ENCODE measurements at places on chromosomes 4 and X.

DNA sequence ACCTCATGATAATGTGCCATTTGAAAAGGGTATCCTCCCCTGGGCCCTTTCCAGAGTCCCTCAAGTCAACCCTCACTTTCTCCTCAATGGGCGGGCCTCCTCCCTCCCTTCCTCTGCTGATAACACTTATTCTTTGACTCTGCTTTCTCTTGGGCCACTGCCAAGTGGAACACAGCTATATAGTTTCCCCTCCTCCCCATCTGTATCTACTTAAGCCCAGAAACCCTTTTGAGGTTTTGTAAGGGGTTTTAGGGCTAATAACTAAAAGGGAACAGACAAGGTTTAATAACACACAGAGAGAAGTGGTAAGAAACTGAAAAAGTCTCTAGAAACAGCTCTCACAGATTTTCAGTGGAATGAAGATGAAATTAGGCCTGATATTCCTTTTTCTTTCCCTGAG is 116.7 kb downstream of the GPC3 start:
- DNase-seq = no peak

DNA sequence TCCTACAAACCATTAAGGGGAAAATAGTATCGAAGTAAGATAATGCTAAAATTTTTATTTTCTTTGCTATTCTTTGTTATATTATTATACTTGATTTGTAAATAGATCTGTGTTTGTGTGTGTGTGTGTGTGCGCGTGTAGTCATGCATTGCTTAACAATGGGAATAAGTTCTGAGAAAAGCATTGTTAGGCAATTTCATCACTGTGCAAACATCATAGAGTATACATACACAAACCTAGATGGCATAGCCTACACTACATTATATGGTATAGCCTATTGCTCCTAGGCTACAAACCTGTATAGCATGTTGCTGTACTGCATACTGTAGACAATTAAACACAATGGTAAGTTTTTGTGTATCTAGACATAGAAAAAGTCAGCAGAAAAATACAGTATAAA is 17.1 kb downstream of the MTTP start:
- DNase-seq = no peak

DNA sequence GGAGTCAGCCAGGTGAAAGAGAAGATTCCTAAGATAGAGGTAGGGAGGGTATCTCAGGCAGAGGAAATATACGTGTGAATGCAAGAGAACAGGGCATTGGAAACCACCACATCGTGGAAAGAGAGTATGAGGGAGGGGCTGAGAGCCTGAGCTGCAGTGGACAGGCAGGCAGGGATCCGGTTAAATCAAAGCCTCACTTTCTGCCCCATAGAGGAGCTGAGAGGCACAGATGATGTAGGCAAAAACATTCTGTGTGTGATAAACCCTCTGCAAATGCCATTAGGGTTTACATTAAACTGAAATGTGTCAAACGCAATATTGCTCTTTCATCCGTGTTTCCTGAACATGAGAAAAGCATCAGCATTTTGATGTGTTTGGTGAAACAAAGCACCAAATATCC is 298.1 kb upstream of the TAPT1 start:
- DNase-seq = no peak

DNA sequence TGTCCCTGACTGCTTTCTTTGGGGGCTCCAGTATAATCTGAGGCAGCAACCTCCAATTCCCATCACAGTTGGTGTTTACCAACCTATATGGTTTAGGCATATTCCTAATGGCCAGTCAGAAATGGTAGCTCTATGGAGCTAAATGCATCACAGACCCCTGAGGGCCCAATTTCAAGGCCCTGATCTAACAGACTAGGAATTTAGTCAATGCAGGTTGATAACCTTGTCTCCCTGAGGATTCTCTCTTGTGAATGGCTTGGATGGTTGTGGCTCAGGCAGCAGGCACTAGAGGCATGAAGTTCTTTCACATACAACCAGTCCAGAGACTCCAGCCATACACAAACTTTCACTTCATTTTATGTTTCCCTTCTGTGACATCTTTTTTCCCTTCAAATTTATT is 59.4 kb downstream of the TMPRSS11F start:
- no peak for DNase-seq

- no peak for DNase-seq
Measured at GRCh38 chr4:14337892-14338584, 664.2 kb upstream of the CPEB2 start.

DNA sequence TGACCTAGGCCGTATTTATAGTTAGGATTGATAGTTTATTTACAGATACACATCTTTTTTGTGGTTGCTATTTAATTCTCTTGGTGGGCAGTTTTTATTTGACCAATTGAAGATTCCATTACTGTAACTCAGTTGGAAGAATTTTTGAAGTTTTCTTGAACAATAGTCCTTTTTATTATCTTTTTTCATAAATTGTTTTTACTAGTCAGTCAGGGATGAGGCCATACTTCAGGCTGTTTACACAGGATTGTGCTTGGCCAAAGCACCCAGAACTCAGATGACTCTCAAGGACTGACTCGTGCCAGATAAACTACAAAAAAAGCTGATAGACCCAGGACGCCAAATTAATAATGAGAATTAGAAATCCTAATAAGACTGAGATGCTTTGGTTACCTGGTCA is 7.0 kb downstream of the HERC3 start:
- no peak for DNase-seq

GRCh38 chr4:101104312-101105052 is 242.8 kb downstream of the PPP3CA start:
- DNase-seq = no peak

- DNase-seq = no peak
Measured at GRCh38 chr4:77861495-77861894, 1.1 kb upstream of the MRPL1 start.

DNA sequence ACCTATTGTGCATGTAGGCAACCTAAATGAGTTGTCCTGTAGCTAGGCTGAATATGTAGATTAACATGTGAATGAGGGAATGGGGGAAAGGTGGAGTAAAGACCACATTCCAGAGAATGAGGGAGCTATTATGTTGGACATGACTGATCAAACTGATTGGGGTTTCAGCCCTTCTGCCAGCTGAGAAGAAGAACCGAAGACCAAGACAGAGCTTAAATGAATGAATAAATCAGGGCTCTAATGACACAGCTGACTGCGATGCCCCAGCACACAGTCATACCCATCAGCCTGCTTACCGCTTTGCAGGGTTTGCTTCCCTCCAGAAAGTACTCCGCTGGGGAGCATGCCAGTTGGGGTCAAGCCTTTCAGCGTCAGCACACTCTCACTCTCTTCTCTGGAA is 315.4 kb downstream of the PPP3CA start:
- no peak for DNase-seq

DNA sequence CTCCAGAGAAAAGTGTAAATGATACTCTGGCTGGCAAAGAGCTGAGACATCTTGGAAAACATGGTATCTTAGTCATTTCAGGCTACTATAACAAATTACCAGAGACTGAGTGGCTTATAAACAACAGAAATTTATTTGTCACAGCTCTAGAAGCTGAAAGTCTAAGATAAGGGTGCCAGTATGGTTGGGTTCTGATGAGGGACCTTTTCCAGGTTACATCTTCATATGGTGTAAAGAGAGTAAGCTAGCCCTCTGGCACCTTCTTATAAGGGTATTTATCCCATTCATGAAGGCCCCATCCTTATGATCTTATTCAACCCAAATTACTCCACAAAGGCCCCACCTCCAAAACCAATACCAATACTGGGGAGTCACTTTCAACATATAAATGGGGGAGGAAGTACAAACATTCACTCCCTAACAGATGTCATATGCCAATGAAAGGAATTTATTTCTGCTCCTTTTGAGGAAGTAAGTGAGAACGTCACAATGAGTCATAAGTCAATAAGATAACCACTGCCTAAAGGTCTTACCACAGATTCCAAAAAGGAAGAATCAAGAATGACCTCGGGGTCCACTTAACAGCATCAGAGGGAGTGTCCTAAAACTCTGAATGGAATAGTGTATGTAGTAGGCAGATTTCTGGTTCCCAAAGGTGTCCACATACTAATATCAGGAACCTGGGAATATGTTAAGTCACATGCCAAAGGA is 246.6 kb downstream of the OPHN1 start:
- DNase-seq = no peak

GRCh38 chrX:97167333-97167732 is 283.6 kb downstream of the RPA4 start:
- DNase-seq = no peak

DNA sequence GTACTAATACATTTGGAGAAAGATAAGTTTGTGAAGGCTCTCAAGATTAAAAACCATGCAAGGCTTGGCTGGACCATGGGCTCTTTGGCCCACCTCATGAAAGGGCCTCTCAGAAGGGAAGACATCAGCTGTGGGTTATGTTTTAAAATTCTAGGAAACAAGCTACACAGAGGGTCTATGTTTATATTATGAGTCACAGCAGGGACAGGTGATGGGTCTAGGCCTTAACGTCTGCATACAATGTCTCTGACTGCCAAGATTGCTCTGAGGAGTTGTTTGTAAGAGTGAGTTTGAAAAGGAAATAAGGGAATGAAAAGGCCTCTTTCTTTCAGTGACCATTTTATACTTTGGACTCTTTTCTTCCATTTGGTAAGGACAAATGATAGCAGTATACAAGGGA is 77.0 kb upstream of the ARMCX2 start:
- no peak for DNase-seq

DNA sequence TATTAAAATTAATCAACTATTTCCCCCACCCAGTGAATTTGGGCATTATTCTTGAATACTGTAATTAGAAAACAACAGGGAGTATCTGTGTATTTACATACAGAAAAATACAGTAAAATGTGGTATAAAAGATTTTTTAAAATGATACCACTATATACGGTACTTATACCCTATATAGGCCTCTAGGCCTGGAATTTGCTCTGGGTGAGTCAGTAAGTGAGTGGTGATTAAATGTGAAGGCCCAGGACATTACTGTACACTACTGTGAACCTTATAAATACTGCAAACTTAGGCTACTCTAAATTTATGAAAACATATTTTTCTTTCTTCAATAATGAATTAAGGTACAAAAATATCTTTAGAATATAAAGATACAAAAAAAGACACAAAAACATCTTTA is 6.3 kb upstream of the CSN3 start:
- DNase-seq = no peak

DNA sequence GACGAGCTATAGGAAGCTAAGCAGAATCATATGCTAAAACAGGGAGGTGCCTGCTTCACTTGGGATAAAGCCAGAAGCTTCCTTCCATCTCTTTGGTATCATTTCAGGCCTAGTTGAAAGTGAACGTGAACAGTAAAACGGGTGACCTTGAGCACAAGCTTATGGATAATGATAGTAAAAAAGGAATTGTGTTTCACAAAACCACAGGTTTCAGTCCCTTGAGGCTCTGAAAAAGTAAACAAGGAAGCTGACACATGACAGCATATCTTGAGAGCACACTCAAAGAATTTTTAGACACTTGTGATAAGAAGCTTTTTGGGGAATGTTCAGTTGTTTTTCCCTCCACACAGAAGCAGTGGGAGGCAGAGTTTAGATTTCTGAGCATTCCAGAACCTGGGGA is 286.1 kb downstream of the DCHS2 start:
- DNase-seq = no peak

GRCh38 chrX:31392513-31392912 is 320.7 kb upstream of the FTHL17 start:
- DNase-seq = no peak

DNA sequence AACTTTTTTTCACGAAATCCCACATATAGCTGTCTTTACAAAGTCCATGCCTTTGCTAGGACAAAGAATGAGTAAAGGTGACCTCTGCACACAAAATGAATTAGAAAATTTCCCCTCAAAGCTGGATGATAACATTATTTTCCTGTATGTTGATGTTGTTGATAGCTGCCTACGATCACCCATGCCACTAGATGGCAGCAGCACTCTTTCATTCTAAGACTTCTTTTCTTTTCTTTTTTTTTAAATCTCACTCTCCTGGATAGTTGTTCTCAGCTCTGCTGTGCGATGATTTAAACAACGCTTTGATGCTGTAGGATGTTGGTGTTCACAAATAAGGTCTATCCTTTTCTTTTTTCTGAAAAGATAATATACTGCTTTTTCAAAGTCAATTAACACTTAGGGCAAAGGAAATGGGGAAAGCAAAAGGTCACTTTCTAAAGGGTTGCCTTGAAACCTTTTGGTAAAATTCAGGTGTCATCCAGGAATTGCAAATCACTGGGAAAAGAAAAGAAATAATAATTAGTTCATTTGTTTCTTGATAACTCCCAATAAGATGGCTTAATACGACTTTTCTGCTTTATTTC is 266.8 kb downstream of the C4orf33 start:
- DNase-seq = no peak

DNA sequence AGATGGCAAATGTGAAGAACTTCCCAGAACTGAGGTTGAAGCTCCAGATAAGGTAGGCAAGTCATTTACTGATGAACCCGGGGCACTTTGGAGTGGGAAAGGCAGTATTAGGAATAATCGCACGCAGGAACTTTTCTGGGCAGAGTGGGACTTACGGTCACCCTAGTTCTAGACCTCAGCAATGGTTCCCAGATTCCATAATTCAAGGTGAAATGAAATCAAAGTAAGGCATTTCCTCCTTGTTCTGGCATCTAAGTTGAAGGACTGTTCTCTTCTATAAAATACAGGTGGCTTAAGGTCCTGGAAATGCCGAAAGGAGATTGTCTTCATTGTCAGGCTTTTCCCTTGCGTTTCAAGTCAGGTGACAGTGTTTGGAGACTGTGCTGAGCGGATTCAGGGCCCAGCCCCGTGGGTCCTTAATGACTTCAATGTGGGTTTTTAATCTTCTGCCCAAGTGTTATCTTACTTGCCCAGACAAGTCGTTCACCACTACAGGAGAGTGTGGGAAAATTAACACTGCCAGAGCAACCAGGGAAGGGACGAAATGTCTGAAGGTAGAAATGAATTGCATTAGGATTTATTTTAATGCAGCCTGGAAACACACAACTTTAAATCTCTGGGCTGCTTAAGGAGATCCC is 52.1 kb upstream of the STOX2 start:
- DNase-seq = no peak

DNA sequence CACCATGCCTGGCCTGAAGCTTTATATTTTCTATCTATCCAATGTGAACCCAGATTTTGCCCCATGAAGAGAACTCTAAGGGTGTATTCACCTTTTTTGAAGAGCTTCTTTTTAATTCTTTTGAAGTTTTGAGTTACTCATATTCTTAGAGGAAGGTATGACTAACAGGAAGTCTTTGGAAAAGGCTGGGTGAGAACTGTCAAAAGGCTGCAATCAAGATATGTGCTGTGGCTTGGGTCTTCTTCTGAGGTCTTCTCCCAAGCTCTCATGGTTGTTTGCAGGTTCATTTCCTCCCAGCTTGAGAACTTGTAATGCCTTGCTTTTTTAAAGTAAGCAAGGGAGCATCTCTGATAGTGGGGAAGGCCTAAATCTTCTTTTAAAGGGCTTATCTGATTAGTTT is 3.1 kb upstream of the C4orf17 start:
- no peak for DNase-seq

Data from activated naive CD4-positive, alpha-beta T cell treated with anti-CD3 and anti-CD28 coated beads, Interleukin-2, amount 50 U/mL, for 72 hours (primary cell).